ENCODE measurements at places on chromosomes 3 and 15. TPM values are rescaled to one million over a fixed set of nuclear protein-coding genes. Genes with fewer than 3 reads are reported as not detected.

CRYGS gene
- 1.2 TPM for total RNA-seq

RASGRP1 gene
- total RNA-seq = 3.0 TPM

ZNF639 gene
- 33.2 TPM for total RNA-seq

NOX5 gene
- total RNA-seq = 0.12 TPM

LMOD3 gene
- 0.12 TPM for total RNA-seq

GATA2 gene
- total RNA-seq = 23.9 TPM

ATG3 gene
- total RNA-seq = 35.3 TPM

FSIP1 gene
- total RNA-seq = 2.9 TPM

GOLGA8H gene
- total RNA-seq = 0.77 TPM

LMAN1L gene
- total RNA-seq = not detected

LEKR1 gene
- 4.2 TPM for total RNA-seq

CA12 gene
- total RNA-seq = 4.7 TPM

SLC7A14 gene
- total RNA-seq = 13.5 TPM

IMPG2 gene
- total RNA-seq = 0.53 TPM

PML gene
- 28.7 TPM for total RNA-seq

MYEF2 gene
- 35.6 TPM for total RNA-seq

MED12L gene
- 6.4 TPM for total RNA-seq

DAZL gene
- not detected for total RNA-seq

SMCO1 gene
- total RNA-seq = not detected

PHC3 gene
- total RNA-seq = 38.2 TPM

NR2E3 gene
- 0.38 TPM for total RNA-seq

SH3GL3 gene
- 10.0 TPM for total RNA-seq

FMN1 gene
- 15.8 TPM for total RNA-seq

GATM gene
- total RNA-seq = 17.8 TPM

PPARG gene
- total RNA-seq = 21.5 TPM

GCHFR gene
- 23.5 TPM for total RNA-seq

CLDN1 gene
- 9.7 TPM for total RNA-seq

GLDN gene
- 0.52 TPM for total RNA-seq

ITIH1 gene
- total RNA-seq = 8.0 TPM

ANKRD34C gene
- total RNA-seq = not detected

SYNPR gene
- total RNA-seq = 2.3 TPM

CFAP91 gene
- total RNA-seq = 2.1 TPM

PLCH1 gene
- total RNA-seq = 7.6 TPM

CD200R1 gene
- 4.5 TPM for total RNA-seq

PDIA5 gene
- 28.5 TPM for total RNA-seq

CHRM5 gene
- not detected for total RNA-seq

DUOX1 gene
- 5.5 TPM for total RNA-seq
